Liver (tissue), 10 donors: ENCODE measurements at places on chromosomes 3 and 15. TPM values are rescaled to one million over a fixed set of nuclear protein-coding genes. Genes with fewer than 3 reads are reported as not detected.

Gene EXD1
- polyA plus RNA-seq = not detected

Gene C3orf80
- polyA plus RNA-seq = 0.46 TPM

Gene C2CD4A
- not detected for polyA plus RNA-seq

Gene C3orf49
- polyA plus RNA-seq = 0.13 TPM

Gene WDR93
- 0.08 TPM for polyA plus RNA-seq

Gene QRICH1
- polyA plus RNA-seq = 17.3 TPM

Gene ST8SIA2
- polyA plus RNA-seq = not detected

Gene BCL2A1
- polyA plus RNA-seq = 0.50 TPM

Gene TTBK2
- 1.0 TPM for polyA plus RNA-seq

Gene SEMA5B
- polyA plus RNA-seq = 0.21 TPM

DNA sequence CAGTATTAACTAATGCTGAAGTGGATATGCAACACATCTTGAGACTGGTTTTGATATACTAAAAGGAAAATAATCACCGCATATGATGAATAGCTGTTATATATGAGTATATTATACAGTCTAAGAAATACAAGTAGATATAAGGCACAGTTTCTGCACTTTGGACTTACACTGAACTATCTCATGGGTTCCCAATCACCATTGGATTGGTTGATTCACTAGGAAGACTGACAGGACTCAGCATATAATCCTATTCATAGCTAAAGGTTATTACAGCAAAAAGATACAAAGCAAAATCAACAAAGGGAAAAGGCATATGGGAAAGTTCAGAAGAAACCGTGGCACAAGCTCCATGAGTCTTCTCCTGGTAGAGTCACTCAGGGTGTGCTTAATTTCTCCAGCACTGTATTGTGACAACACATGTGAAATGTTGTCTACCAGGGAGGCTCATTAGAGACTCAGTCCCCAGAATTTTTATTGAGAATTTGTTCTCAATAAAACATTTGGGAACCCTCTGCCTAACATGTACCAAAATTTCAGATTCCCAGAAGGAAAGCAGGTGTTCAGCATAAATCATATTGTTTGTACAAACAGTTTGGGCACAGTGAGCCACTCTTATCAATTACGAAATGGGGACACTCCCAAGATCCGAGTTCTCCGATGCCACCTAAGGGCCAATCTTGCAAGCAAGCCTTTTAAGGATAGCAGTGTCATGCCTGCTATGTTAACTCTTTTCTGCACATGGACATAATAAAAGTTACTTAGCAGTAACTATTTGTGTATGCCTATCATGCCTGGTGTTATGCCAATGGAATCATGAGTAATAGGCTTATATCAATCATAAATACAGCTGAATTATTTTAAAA is 26.8 kb downstream of the CMC1 start:
- no peak for DNase-seq

DNA sequence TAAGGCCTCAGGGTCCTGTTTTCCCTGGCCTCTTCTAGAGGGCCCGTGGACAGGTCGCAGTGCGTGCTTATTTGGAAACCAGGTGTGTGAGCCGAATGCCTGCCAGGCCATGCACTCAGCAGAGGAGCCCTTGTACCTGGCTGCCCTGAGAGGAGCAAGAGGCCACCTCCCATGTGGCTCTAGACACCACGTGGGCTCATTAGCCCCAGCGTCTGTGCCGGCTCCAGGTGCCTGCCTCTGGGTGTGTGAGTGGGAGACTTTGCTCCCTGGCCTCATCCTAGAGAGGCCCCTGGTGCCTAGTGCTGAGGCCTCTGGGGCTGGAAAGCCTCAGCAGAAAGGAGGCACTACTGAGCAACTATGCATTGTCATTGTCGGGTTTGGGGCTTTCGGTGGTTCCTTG is 50.4 kb downstream of the KLF13 start:
- DNase-seq = no peak

- no peak for DNase-seq
Measured at GRCh38 chr3:38221005-38221404, 44.6 kb upstream of the SLC22A13 start.

DNA sequence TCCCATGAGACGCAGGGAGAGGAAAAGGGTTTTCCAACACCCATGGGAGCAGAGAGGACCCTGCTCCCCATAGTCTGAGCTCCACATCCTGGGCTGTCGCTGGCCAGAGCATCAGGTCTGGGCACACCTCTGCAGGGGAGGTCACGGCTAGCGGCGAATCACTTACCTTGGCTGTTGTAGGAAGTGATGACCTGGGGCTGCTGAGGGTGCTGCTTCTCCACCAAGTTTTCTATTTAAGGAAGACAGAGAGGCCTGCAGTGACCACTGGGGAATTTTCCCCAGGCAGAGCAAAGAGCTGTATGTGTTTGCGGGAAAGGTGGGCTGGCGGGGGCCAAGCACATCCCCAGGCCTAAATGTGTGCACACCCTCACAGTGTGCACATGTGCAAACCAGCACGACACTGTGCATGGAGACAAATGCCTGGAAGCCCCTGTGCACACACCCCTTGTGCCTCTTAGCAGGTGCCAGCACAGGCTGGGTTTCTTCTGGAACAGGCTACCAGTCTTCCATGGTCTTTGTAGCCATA is 7.6 kb downstream of the KY start:
- no peak for DNase-seq

- DNase-seq = no peak
Measured at GRCh38 chr3:48431224-48432029, 1.5 kb upstream of the PLXNB1 start.

GRCh38 chr3:139312959-139313358 is 30.9 kb upstream of the MRPS22 start:
- no peak for DNase-seq

GRCh38 chr3:128007033-128007424 is 45.2 kb upstream of the SEC61A1 start:
- no peak for DNase-seq

DNA sequence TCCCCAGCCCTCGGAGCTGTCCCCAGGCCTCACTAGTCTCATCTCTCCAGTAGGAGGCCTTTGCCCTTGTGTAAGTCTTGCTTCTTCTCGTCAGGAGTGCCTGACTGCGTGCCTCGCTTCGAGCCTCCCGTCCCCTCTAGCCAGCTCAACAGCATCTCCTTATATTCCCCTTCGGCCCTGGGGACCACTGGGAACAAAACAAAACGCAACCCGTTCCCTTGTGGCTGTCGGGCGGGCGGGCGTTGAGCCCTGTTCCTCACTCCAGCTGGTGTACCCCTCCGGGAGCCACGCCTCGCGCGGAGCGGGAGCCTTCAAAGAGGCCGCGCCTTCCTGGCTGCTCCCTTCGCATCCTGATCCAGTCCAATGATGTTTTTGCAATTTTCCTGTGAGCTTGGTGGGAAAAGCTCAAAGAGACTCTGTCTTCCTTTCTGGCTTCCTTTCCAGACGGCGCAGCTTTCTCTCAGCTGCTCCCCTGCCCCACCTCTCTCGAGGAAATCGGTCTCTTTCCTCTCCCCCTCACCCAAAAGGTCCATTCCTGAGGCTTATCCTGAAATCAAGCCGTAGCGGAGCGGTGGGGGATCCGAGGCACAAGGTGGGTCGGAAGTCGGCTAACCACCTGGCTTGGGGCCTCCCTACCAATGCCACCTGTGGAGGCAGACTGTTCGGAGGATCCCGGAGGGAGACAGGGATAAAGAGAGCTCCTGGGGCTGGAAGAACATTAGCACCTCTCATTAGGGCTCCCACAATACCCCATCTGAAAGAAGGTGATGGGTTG is 33.4 kb upstream of the SRP14 start:
- DNase-seq = no peak

DNA sequence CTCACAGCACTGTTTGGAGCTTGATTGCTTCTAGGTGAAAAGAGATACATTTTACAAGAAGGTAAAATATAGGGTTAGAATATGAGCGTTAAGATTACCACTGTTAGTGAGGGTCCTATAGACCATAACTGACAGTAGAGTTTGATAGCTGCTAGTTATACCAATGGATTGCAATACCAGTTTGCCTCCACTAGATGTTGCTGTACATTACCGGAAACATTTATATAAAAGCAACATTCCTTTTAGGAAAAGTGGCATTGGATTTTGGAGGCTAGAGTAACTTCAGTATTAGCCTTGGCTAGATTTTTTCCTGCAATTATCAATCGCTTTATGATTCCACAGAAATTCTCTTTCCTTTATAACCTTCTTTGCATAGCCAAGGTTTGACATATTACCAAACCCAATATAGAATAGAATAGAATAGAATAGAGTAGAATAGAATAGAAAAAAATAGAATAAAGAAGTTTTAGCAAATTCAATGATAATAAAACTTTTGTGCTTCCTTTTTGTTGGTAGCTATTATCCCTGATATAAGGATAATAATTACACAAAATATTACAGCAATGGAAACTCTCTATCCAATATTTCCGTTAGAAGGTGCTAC is 1093.6 kb upstream of the ALCAM start:
- no peak for DNase-seq

GRCh38 chr15:87767516-87767915 is 489.0 kb downstream of the NTRK3 start:
- DNase-seq = no peak

GRCh38 chr3:172009803-172010202 is 29.6 kb upstream of the FNDC3B start:
- no peak for DNase-seq

DNA sequence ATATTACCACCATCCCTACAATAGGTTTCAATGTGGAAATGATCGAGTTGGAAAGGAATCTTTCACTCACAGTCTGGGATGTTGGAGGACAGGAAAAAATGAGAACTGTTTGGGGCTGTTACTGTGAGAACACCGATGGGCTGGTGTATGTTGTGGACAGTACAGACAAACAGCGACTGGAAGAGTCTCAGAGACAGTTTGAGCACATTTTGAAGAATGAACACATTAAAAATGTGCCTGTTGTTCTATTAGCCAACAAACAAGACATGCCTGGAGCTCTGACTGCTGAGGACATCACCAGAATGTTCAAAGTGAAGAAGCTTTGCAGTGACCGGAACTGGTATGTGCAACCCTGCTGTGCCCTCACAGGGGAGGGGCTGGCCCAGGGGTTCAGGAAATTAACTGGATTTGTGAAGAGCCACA is 510 bp downstream of the ARL14 start:
- DNase-seq = no peak

DNA sequence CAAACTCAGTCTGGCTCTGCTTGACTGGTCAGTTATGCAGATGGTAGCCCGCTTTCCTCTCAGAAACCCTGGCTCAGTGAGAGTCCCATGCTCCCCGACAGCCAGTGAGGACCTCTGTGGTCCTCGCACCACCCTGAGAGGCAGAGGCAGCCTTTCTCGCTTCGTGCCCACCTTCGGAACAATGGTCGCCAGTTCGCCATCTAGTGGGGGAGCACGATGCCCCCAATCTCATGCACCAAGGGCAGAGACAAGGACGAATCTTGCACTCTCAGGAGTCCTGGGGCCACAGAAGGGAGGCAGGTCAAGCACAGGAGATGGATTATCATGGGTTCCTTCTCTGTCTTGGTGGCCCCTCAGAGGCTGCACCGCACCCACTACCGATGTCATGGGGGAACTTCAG is 75.2 kb downstream of the RHCG start:
- DNase-seq = no peak

DNA sequence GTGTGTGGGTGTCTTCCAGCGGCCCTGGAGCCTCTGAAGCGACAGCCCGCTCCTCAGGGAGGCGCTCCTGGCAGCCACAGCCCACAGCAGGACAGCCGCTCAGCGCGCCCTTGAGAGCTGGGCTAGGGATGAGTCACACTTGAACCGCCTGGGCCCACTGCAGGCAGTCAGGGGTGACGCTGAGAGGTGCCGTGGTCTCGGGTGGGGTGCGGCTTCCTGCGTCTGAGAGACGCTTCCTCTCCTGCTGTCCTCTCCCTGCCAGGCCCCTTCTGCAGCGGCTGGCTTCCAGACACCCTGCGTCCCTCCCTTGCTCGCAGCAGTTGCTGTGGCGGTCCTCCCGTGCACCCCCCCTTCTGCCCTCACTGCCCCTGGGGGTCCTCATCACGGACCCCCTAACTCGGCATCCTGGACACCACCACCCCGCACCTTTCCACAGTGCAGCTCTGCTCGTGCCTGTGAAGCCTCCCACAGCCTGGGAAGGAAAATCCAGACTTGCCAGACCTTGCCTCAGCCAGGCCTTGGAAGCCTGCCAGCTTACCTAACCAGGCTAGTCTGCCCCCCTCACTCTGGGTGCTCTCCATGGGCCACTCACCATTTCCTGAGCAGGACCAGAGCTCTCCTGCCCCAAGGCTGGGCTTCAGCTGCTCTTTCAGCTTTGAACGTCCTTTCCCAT is 1.1 kb upstream of the SPTBN5 start:
- DNase-seq = no peak

DNA sequence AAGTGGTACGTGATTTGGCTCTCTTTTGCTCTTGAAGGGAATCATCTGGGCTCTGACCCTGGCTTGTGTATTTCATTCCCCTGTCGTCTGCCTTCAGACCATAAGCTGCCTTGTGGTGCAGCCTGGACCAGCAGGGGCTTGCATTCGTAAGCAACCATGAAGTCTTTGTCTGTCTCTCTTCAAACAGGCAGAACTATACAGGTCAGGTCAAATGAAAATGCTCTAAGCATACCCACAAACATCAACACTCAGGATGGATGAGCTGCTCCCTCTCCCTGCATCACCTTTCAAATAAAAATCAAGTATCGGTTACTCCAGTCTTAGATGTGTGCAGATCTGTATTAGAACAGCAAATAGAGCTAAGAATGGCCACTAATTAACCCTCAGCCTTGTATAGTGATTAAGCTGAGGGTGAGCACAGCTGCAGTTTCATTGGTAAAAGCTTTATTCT is 268.6 kb upstream of the UBE2E1 start:
- DNase-seq = no peak

DNA sequence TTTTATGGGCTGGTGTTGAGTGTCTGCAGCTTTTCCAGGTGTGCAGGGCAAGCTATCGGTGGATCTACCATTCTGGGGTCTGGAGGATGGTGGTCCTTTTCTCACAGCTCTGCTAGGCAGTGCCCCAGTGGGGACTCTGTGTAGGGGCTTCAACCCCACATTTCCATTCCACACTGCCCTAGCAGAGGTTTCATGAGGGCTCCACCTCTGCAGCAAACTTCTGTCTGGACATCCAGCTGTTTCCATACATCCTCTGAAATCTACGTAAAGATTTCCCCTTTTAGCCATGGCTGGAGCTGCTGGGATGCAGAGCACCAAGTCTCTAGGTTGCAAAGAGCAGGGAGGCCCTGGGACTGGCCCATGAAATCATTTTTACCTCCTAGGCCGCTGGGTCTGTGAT is 11.6 kb downstream of the RFX7 start:
- no peak for DNase-seq

DNA sequence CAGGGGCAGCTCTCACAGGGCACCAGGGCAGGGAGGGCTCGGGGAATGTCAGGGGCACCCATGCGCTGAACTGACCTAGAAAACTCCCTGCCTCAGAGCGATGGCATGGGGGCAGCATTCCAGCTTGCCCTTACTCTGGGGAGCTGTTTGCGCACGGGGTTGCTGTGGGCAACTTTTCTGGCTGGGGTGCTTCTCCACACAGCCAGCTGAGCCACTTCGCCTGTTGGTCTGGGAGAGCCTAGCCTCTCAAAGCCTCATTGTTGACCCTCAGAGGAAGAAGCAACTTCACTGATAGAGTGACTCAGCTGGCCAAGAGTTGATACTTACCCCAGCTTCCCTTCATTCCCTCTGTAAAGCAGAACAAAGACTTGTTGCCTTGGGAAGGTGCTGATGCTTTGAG is 42.6 kb upstream of the MRPS22 start:
- DNase-seq = no peak
